Fibroblast of lung (primary cell): ENCODE measurements at places on chromosomes 12 and 14. TPM values are rescaled to one million over a fixed set of nuclear protein-coding genes. Genes with fewer than 3 reads are reported as not detected.

DNA sequence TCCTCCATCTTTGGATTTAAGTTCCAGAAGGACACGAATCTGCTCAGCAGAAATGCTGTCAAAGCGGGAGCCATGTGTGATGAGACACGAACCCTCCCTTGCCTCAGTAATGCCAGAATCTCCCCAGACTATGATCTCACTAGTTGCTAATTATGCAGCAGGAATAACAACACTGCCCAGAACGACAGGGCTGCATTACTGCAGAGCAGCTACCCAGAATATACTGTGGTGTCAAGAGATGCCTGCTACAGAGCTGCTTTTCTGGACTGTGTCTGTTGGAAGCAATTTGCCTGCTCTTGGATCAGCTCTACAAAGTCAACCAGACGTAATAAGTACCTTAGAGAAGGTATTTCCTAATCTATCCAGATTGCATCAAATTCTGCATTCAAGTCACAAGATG is 5.5 kb downstream of the CSRNP2 start:
- H3K27me3 ChIP-seq: no peaks in the 10 kb centered on the region
- DNase-seq: peak; percentile 27
- no peak overlapping the region for H3K27ac ChIP-seq

Gene IKZF4
- total RNA-seq: 0.51 and 2.0 TPM in 2 replicates

DNA sequence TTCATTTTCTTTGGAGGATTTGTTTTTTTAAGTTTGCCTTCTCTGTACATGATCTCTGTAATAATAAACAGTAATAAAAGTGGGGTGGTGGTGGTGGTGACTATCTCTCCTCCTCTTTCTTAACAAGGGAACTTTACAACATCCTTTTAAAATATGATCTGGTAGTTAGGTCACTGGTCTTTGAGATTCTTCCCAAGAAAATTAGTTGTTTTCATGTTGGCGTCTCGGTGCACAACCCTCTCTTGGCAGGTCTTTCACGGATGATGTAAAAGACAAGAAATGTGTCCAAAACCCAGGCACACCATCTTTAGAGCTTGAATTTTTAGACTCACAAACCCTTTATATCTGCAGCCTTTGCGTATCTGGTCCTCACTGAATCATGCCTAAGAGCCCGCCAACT is 488.5 kb upstream of the TBX3 start:
- DNase-seq: peak; percentile 68
- H3K27ac ChIP-seq: no peak overlapping the region
- H3K4me1 ChIP-seq: no peaks in the 10 kb centered on the region
- no peak overlapping the region for H3K4me3 ChIP-seq
- no peaks in the 10 kb centered on the region for H3K36me3 ChIP-seq

GRCh38 chr14:24289649-24290280 is 9.8 kb downstream of the DHRS1 start:
- H3K27ac ChIP-seq: no peak overlapping the region
- no peaks in the 10 kb centered on the region for H3K4me1 ChIP-seq
- H3K4me3 ChIP-seq: no peak overlapping the region
- no peaks in the 10 kb centered on the region for H3K27me3 ChIP-seq
- no peak for DNase-seq
- peaks cover 10% of the 10 kb centered on the region for H3K36me3 ChIP-seq

Gene KRT74
- total RNA-seq: not detected in 2 replicates

DNA sequence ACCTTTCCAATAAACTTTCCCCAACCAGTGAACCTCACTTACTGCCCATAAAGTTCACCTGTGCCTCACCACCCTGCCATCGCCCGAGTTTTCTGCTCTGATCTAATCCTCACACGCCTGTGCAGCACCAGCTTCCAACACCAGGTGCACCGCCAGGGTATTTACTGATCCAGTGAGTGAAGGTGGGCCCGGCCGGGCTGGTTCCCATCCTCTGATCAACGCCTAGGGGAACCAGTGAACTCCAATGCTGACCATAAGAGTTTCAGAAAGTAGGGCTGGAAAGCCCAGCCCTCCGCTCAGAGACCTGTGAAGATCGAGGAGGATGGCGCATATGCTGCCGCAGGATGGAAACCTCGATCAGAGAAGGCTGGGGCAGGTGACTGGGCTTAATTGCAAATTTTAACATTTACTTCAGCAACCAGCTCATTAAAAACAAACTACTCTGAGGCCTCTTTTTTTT is 685 bp upstream of the MYL6B start:
- H3K27me3 ChIP-seq: no peaks in the 10 kb centered on the region
- H3K4me3 ChIP-seq: peak overlapping the region; percentile 76
- peaks cover 13% of the 10 kb centered on the region for H3K4me1 ChIP-seq
- peak overlapping the region; percentile 76 for H3K27ac ChIP-seq

Gene C14orf39
- total RNA-seq: not detected in 2 replicates

Gene HVCN1
- 5.9 and 7.4 TPM in 2 replicates for total RNA-seq

DNA sequence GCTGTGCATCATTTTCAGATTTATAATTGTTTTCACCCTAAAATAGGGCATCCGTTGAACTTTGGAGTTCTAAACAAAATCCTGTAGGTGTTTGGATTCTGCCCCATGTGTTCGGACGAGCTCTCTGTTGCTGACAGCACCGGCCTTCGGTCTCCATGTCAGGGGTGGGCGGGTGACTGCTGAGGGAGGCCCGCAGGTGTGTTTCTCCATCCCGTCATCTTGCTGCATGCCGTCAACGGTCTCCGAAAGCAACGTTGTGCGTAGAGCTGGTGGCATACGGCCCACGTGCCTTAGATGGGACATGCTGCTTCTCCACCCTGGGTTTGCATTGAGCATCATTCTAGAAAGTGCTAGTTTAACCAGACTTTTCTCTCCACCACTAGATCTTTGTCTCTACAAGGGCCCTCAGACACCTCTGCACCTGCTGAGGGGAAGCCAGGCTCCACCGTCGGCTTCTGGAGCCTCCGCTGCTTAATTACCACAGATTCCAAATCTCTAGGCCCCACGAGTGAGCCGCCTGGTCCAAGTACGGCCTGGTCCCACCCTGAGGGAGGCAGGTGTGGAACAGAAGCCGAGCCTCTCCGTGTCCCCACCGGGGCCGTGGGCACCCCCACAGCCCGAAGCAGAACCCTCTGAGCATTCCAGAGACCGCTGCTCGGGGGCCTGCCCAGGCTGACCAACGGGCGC is 15.7 kb upstream of the AMN start:
- H3K4me1 ChIP-seq: no peaks in the 10 kb centered on the region
- H3K27me3 ChIP-seq: no peaks in the 10 kb centered on the region
- H3K27ac ChIP-seq: no peak overlapping the region
- peaks cover 3% of the 10 kb centered on the region for H3K36me3 ChIP-seq
- DNase-seq: no peak

GRCh38 chr14:60332869-60333268 is 83.8 kb downstream of the PPM1A start:
- no peak for DNase-seq
- H3K27me3 ChIP-seq: peaks cover 9% of the 10 kb centered on the region
- no peak overlapping the region for H3K4me3 ChIP-seq
- no peak overlapping the region for H3K27ac ChIP-seq
- no peaks in the 10 kb centered on the region for H3K36me3 ChIP-seq
- H3K4me1 ChIP-seq: no peaks in the 10 kb centered on the region

DNA sequence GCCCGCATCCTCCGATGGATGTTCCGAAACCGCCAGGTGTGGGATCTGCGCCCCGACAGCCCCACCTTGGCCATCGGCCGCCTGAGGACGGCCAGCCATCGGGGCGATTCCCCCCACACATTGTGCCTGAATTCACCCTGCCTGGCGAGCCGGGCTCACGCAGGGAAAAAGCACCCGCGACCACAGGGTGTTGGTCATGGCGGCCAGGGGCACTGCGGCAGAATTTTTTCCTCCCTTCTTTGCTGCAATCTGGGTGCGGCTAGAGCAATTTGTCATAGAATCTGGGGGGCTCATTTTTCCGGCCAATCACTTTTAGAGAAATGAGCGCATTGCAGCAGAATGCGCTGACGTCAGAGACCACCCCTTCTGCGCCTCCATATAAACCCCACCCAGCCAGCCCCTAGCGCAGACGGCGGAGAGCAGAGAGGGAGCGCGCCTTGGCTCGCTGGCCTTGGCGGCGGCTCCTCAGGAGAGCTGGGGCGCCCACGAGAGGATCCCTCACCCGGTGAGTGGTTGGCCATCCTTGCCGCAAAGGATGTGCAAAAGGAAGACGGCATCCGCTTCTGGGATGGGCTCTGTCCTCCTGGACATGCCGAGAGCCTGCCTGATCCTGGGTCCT is at the start of gene MEG3:
Gene MEG3 (plus strand): TSS at position 406 of the 619 bp plus-strand sequence.
- peak; percentile 77 for DNase-seq
- H3K4me1 ChIP-seq: no peaks in the 10 kb centered on the region
- H3K36me3 ChIP-seq: peaks cover 3% of the 10 kb centered on the region
- no peaks in the 10 kb centered on the region for H3K27me3 ChIP-seq

DNA sequence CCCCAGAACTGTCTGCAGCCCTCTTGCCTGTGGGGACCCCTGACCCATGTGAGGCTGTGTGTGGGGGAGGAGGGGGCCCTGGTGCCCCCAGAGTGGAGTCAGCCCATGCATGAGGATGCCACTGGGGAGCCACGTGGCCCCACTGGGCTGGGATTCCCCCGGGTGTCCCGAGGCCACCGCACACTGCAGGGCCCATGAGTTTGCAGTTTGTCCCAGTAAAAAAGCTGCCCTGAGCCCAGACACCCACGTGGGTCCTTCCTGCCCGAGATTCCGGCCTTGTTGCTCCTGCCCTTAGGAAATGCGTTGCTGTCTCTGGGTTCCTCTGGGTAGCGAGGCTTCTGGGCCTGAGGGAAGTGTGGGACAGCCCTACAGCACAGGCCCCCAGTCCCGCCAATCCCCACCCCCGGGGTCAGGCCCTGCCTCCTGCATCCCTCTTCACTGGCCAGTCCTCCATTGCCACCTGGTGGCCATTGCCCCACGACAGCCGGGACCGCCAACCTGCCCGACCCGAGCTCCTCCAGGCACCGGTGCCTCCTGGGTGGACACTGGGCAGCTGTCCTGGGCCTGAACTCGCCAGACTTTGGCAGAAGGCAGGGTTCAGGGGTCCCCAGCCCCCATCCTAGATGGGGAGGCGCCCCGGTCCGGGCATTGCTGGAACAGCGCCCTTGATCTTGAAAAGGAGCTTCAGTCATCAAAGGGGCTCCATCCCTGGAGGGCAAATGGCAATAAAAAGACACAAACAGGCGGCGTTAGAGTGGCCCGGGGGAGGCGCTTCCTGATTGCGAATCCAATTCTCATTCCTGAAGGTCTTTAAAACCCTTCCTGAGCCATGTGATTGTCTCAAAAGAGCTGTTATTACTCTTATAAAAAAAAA is 15.6 kb upstream of the C14orf180 start:
- H3K4me3 ChIP-seq: no peak overlapping the region
- H3K4me1 ChIP-seq: no peaks in the 10 kb centered on the region
- DNase-seq: peak; percentile 32
- no peaks in the 10 kb centered on the region for H3K27me3 ChIP-seq

DNA sequence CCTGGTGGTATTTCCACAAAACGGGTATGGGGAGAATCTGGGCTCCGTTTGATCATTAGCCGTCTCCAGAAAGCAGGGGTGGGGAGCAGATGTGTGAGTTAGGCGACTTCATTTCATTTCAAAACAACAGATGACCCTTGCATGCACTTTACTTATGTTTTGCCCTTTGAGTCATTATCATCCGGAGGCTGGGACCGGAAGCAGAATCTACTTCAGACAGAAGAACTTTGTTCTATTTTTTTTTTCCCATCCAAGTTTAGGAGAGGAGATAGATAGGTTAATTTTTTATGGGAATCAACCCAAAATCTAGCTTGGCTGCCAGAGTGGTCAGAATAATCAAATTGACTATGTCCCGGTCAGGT is 31.3 kb upstream of the CMAS start:
- H3K27ac ChIP-seq: no peak overlapping the region
- H3K4me1 ChIP-seq: no peaks in the 10 kb centered on the region
- peak; percentile 10 for DNase-seq
- H3K36me3 ChIP-seq: no peaks in the 10 kb centered on the region
- no peak overlapping the region for H3K4me3 ChIP-seq

- no peaks in the 10 kb centered on the region for H3K36me3 ChIP-seq
- no peaks in the 10 kb centered on the region for H3K27me3 ChIP-seq
- DNase-seq: no peak
- no peak overlapping the region for H3K27ac ChIP-seq
- H3K4me3 ChIP-seq: no peak overlapping the region
These were observed 47.9 kb upstream of the GARIN2 start for GRCh38 chr14:67141146-67141900.

DNA sequence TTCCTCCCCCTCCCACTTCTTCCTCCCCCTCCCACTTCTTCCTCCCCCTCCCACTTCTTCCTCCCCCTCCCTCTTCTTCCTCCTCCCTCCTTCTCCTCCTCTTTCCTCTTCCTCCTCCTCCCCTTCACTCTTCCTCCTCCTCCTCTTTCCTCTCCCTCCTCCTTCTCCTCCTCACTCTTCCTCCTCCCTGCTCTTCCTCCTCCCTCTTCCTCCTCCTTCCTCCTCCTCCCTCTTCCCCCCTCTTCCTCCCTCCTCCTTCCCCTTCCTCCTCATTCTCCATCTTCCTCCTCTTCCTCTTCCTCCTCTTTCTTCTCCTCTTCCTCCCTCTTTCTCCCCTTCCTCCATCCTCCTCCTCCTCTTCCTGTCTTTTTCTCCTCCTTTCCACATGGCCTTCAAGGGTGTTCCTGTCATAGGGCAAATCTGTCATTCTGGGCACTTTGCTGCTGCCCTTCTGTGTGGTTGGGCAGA is 111.4 kb downstream of the PHETA1 start:
- no peak overlapping the region for H3K27ac ChIP-seq
- H3K4me3 ChIP-seq: no peak overlapping the region
- no peaks in the 10 kb centered on the region for H3K4me1 ChIP-seq
- H3K27me3 ChIP-seq: no peaks in the 10 kb centered on the region
- H3K36me3 ChIP-seq: no peaks in the 10 kb centered on the region

Gene NDUFA9
- 21.3 and 42.6 TPM in 2 replicates for total RNA-seq

Gene HOXC9
- 0.26 TPM in 1 of 2 replicates, not detected in the other for total RNA-seq

Gene CLEC1B
- total RNA-seq: not detected in 2 replicates

DNA sequence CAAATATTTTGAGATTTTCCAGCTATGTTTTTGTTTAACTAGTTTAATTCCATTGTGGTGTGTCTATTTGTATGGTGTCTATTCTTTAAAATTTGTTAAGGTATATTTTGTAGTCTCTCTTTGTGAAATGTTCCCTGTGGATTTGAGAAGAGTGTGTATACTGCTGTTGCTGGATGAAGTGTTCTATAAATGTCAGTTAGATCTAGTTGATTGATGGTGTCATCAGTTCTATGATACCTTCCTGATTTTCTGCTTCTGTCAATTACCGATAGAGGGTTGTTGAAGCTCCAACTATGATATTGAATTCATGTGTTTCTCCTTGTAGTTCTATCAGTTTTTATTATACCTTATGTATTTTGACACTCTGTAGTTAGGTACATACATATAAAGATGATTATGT is 53.1 kb downstream of the FUT8 start:
- H3K27me3 ChIP-seq: no peaks in the 10 kb centered on the region
- no peaks in the 10 kb centered on the region for H3K36me3 ChIP-seq
- H3K4me1 ChIP-seq: no peaks in the 10 kb centered on the region
- no peak overlapping the region for H3K4me3 ChIP-seq
- H3K27ac ChIP-seq: no peak overlapping the region

DNA sequence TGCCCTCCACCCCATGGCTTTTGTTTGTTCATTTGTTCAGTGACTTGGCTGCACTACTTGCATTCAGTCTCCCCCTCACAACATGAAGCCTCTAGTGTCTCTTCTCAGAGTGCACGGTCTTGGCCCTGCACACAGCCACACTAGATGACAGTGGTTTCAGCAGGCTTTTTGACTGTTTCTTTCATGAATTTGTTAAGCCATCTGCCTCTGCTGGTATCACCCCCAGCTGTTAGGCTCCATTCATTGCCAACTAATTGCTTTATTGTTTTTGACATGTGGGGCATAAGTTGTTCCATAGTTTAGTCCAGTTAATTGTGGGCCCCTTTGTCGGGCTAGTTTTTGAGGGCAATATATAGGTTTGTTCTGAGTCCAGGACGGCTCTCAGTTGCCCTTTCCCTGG is 18.8 kb downstream of the OS9 start:
- H3K4me1 ChIP-seq: no peaks in the 10 kb centered on the region
- H3K27me3 ChIP-seq: no peaks in the 10 kb centered on the region
- DNase-seq: no peak
